ENCODE measurements at places on chromosomes 7 and 10.

GRCh38 chr7:23863209-23863787 lies 153.3 kb downstream of the STK31 start:
- DNase-seq, result peak; percentile 17

DNA sequence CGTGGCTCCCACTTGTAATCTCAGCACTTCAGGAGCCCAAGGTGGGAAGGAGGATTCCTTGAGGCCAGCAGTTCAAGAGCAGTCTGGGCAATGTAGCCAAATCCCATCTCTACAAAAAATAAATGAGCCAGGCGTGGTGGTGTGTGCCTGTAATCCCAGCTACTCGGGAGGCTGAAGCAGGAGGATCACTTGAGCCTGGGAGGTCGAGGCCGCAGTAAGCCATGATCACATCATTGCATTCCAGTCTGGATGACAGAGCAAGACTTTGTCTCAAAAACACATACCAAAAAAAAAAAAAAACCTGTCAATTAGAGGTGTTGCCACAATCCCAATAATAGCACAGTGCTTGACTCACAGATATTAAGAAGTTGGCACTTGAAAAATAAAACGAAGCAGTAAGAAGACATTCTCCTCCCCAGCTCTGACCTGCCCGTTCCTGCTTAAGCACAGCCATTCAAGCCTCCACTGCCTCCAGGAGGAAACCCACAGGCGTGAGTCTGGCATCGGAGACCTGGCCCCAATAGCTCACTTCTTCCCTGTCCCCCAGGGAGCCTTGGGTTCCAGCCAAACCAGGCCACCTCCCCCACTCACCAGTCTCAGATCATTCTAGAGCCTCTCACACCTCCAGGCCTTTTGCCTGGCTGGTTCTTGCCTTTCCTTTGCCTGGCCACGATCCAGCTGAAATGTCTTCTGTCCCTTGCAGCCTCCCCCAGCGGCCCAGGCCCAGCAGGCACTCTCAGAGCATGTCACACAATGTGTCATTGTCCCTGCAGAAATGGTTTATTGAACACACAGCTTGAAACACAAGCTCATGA lies 45.3 kb upstream of the GTF2I start:
- no peak for DNase-seq

- no peak for DNase-seq
Measured at GRCh38 chr10:125157505-125157904, 2.9 kb downstream of the CTBP2 start.

- DNase-seq, result no peak
Measured at GRCh38 chr10:119812684-119813083, 60.0 kb downstream of the MCMBP start.

DNA sequence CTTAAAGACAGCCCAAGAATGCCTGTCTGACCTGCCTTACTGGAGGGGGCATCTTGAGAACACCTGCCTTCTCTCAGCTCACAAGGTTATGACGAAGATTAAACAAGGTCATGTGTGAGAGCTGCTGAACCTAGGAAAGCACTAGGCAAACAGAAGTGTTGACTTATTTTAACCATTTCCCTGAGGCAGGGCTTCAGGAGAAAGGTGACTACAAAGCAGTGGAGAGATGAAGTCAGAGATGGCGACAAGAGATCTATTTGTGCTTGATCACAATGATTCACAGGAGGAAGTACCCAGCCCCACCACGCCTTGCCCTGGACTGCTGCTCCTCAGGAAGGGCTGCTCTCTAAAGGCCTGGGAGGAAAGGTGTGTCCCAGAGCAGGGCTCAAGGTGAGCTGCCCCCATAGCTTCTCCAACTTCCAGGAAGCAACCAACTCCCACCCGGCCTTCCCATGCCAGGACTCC lies 27.8 kb downstream of the STN1 start:
- no peak for DNase-seq

DNA sequence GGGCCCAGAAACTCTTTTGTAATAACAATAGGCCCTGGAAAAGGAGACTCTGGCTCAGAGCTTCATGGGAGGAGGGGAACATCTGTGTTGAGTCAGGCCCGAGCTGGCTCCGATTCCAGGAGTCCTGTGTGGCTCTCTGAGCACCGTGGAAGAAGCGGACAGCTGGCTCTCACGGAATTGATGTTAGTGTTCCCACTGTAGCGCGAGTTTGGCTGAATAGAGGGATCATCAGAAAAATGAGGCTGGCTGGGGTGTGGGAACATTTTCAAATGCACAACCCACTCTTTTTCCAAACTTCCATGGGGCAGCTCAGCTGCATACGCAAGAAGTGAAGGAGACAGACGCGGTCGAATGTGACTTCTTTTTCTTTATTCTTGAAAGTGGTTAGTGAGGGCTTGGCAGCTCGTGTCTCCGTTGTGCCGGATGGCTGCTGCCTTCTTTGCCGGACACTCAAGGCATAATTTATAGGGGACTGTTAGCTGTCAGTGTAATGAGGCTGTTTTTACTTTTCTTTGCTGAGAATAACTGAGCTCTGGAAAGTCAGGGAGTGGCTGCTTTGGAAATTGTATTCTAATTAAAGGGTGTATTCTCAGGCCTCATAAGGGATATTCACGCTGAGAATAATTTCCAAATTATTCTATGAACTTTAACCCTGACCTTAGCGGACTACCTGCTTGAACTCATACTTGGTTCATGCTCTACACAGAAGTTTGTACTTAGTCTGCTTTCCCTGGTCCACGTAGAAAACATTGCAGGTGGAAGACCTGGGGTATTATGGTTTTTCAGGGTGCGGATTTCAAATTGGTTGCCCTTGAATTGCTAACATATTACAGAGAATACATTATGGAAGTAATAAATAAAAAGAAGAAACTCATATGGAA lies 23.1 kb downstream of the MDFIC start:
- no peak for DNase-seq

DNA sequence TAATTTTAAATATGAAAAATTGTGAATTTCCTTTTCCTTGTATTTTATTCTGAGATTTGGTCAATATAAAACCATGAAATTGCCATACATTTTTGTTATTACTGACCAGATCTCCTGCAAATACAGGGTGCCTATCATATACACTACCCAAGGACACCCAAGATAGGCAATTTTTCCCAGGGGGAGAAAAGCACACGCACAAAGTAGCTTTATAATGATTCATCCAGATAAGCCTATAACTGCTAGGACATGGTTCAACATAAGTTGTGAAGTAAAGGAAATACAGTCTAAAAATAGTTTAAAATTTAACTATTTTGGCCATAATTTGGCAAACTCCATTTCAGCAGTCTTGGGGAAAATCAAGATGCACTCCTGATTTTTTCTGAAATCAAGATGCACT lies 4.8 kb downstream of the RUFY2 start:
- DNase-seq, result no peak

- DNase-seq, result no peak
Measured at GRCh38 chr7:108634036-108634435, 64.4 kb downstream of the DNAJB9 start.

DNA sequence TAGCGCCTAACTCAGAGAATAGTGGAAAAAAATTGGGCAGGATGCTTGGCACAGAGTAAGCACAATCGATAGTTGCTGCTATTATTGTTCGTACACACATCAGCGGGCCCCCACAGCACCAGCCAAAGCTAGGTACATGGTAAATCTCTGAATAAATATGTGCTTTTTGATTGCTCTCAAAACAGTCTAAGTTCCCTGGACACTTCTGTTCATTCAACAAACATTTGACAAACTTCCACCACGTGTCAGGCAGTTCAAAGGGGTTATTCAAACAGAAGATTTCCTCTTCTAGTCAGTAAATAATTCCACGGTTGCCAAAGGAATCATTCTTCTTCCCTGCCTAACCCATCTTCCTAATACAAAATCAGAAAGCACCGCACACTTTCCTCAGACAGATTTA lies 150.8 kb downstream of the DGKI start:
- no peak for DNase-seq

- DNase-seq, result no peak
Measured at GRCh38 chr7:99625321-99625720, 8.6 kb downstream of the ZSCAN25 start.

GRCh38 chr10:34333513-34333912 lies 481.6 kb downstream of the PARD3 start:
- no peak for DNase-seq

- DNase-seq, result no peak
Measured at GRCh38 chr7:44466300-44467216, 23.9 kb downstream of the NUDCD3 start.

- DNase-seq, result peak; percentile 32
Measured at GRCh38 chr7:148982654-148983199, 45.6 kb downstream of the PDIA4 start.

- no peak for DNase-seq
Measured at GRCh38 chr10:52316500-52316899, 2.4 kb downstream of the DKK1 start.

DNA sequence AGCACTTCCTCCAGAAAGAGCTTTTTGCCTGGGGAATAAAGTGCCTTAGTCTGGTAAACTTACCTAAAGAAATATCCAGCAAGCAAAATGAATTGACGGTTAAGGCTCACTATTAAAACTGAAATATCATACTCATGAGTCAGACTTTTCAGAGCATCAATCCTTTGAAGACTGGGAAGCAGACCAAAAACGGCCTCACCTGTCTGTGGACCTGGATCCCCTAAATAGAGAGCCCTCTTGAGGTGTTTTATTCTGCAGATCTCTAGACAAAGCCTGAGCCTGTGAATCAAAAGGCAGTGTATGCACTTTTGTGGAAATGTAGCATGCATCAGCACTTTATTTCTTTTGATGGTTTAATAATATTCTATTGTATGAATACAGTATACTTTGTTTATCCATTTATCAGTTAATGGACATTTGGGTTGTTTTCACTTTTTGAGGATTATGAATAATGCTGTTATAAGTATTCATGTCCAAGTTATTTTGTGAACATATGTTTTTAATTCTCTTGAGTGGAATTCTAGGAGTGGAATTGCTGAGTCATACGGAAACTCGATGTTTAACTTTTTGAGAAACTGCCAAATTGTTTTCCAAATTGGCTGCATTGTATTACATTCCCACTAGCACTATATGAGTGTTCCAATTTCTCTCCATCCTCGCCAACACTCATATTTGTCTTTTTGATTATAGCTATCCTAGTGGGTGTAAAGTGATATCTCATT lies 449.0 kb upstream of the IGFBP3 start:
- DNase-seq, result no peak

Data from OCI-LY7 (cell line).